ENCODE measurements at places on chromosomes 4 and X.

DNA sequence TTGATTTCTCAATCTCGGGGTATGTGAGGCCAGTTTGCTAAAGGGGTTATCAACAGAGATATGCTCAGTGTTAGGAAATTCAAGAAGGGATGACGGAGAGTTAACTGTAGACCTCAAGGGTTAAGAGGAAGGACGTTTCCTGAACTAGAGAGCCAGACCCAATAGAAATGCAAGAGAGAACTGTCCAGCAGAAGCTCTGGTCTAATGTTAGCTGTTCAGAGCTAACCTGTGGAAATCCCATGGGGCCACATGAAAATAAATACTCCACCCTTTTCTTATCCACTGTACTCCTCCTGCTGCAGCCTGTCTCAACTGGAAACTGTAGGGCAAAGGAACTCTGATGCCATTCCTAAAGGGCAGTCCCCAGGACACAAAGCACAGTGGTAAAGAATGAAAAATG lies 274.3 kb downstream of the DMD start:
- DNase-seq, result no peak

DNA sequence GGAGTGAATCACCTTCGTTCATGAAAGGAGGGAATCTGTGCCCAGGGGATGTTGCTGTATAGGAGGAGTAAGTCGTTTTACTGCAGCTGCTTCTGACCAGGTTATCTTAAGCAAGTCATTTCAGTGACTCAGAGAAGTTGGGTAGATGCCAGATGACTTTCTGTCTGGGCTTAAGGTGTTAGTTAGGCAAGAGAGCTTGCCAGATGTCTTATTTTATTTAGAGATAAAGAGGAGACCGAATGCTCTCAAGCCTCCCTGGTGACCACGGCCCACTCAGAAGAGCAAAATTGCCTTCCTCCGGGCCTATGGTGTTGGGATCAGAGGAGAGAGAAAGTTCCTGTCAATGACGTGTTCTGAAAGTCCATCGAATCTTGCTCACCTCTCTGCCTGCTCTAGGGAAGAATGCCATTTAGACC lies 16.3 kb upstream of the ZNF827 start:
- DNase-seq, result no peak

- no peak for DNase-seq
Measured at GRCh38 chr4:17310269-17310652, 201.6 kb downstream of the QDPR start.

DNA sequence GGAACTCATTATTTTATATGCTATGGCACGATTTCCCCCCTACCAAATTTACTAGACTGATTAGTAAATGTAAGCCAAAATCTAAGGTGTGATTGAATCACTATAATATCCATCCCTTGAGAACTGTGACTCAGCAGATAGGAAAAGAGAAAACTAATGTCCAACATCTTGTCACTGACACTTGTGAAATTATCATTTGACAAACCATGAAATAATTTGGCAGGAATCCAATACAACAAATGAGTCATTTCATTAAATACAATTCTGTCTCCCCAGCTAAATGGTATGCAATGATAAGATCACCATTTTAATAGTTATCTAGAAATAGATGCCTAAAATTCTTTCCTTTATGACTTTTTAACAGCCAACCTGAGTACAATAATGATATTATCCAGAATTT lies 462.3 kb downstream of the DMD start:
- DNase-seq, result no peak

DNA sequence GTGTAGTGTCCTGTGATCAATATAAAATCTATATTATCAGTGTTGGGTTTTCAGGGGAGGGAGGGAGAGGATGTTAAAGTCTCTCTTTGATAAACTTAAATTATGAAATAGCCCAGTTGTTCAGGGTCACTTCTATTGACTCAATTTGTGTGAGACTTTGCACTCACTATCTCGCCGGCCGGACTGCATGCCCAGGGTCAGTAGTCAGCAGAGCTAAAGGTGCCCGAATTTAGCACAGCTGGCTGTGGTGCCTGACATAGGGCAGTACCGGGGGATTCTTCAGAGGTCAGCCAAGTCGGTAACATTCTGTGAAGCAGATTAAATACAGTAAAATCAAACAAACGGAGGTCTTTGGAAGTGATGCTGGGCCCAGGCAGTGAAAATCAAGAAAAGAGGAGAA lies 19.2 kb downstream of the GABRQ start:
- DNase-seq, result no peak

DNA sequence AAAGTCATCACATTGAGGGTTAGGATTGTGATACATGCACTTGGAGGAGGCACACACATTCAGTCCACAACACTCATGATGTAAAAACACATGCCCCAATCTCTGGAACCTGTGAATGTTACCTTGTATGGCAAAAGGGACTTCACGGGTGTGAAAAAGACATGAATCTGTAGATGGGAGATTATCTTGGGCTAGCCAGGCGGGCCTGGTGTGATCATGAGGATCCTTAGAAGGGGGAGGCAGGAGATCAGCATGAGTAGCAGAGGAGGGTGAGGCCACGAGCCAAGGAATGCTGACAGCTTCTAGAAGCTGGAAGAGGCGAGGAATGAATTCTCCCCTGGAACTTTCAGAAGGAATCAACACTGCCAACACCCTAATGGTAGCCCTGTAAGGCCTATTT lies 77.5 kb upstream of the ENPP6 start:
- no peak for DNase-seq

- DNase-seq, result no peak
Measured at GRCh38 chr4:24212642-24213041, 322.8 kb upstream of the PPARGC1A start.

DNA sequence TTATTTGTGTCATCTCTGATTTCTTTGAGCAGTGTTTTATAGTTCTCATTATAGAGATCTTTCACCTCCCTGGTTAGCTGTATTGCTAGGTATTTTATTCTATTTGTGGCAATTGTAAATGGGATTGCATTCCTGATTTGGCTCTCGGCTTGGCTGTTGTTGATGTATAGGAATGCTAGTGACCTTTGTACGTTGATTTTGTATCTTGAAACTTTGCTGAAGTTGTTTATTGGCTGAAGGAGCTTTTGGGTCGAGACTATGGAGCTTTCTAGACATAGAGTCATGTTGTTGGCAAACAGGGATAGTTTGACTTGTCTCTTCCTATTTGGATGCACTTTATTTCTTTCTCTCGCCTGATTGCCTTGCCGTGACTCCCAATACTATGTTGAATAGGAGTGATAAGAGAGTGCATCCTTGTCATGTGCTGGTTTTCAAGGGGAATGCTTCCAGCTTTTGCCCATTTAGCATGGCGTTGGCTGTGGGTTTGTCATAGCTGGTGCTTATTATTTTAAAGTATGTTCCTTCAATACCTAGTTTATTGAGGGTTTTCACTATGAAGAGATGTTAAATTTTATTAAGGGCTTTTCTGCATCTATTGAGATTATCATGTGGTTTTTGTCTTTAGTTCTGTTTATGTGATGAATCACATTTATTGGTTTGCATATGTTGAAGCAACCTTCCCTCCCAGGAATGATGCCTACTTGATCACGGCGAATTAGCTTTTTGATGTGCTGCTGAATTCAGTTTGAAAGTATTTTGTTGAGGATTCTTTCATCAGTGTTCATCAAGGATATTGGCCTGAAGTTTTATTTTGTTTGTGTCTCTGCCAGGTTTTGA lies 72.7 kb upstream of the BOD1L1 start:
- DNase-seq, result no peak

GRCh38 chrX:126550816-126551215 lies 1.8 kb downstream of the DCAF12L1 start:
- no peak for DNase-seq

DNA sequence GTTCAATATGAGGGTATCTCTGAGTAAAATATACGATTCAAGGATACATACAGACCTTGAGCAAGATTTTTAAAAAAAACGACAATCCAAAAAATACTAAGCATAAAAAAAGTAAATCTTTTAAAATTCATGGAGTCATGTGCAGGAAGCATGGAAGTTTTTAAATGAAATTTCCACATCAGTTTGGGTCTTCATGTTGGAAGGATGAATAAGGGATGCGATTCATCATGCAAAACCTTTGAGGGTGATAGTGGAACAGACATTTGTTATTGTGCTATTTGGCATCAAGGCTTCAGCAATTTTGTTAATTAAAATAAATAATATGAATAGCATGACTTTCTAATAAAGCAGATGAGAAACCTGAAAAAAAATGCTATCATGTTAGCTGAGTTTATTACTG lies 815.0 kb upstream of the PCDH10 start:
- DNase-seq, result no peak

Data from NCI-H146 (cell line).